ENCODE measurements at places on chromosomes 7 and 10.

DNA sequence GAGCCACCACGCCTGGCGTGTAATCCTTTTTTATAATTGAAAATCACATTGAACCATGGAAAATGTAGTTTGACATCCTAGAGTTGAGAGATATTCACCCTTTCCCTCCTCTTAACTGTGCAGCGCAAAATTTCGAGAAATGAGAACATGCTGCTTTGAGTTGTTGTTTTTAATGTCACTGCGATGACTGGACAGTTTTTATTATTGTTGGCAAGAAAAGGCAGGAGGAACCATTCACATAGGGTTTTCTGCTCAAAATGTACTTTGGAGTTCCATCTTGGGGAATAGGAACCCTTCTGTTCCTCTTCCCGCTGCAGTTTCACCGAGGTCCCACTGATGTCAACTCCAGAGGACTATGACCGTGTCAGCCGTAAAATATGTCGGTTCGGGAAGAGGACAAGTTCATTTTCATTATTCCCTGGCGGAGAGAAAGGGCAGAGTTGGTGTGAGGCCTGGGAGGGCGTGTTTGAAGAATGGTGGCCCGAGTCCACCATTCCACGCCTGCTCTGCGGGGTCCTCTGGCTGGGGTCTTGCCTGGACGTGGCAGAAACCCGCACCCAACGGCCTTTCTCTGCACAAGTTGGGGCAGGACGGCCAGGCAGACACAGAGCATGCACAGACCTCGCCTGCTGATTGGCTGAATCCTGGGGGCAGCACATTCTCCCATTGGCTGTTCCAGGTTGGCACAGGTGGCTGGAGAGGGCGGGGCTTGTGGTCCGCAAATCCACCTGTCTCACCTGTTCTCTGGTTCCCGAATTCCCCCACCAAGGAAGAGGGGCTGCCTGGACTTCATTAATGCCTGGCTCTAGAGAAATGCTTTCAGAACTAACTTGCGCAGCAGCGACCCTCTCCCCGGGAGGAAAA is 105.1 kb upstream of the TCF7L2 start:
- no peak for DNase-seq

GRCh38 chr7:37420946-37421695 is 27.5 kb downstream of the ELMO1 start:
- DNase-seq = no peak

DNA sequence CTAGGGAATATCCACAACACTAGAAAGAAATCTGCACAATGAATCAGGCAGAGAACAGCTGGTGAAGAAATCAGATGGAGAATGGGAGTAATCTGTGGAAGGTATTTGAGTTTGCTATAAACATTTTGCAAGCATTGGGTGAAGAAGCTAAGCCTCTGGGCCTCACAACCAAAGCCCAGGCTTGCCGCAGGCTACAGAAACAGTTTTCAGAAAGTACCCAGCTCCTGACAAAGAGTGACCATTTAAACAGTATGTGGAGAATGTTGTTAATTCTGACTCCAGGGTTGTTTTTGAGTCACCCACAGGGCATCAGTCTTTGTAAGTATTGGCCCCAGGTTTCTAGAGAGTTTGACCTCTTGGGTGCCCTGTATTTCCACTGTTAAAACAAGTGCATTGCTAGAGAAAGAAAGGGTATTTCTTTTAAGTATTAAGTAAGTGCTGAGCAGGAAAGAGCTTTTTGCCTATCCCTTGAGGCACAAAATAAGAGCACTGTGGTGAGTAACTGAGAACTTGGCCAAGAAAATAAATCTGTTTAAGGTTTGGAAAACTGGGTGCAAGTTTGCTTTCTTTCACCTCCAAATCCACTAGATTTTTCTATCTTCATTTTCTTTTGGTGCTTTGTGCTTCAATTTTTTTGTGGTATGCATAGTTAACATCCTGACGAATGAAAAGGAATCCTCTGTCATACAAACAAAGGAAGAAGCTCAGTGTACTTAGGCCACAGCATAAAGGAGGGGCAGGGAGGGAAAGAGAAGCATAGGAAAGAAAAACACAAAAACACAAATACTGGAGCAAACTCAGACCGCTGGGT is 691.8 kb downstream of the SUGCT start:
- DNase-seq = no peak

- no peak for DNase-seq
These were observed 135.3 kb upstream of the MEOX2 start for GRCh38 chr7:15821484-15822427.

- no peak for DNase-seq
These were observed 752 bp downstream of the LRMDA start for GRCh38 chr10:75432176-75432575.

- DNase-seq = no peak
These were observed 202.8 kb upstream of the MKLN1 start for GRCh38 chr7:131124867-131125266.

- no peak for DNase-seq
These were observed 4.3 kb downstream of the YWHAG start for GRCh38 chr7:76354516-76354915.

- DNase-seq = no peak
These were observed 23.7 kb downstream of the XPNPEP1 start for GRCh38 chr10:109899356-109900331.

GRCh38 chr10:117461766-117462423 is 80.7 kb upstream of the EMX2 start:
- no peak for DNase-seq

DNA sequence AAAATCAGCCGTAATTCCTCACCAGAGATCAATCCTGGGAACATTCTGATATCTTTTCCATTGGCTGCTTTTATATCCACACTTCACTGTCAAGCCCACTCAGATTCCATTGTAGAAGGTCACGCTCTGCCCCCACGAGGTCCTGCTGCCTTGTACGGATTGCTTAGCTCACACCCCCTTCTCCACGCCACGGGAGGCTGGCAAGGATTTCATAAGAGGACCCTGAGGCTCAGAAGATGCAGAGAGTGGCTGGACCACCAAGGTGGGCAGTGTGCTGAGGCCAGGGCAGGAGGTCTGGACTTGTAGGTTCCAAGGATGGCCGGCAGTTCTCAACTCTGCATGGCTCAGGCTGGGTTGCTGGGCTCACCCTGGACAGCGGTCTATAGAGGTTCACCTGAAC is 149.7 kb downstream of the RNF216 start:
- DNase-seq = no peak

DNA sequence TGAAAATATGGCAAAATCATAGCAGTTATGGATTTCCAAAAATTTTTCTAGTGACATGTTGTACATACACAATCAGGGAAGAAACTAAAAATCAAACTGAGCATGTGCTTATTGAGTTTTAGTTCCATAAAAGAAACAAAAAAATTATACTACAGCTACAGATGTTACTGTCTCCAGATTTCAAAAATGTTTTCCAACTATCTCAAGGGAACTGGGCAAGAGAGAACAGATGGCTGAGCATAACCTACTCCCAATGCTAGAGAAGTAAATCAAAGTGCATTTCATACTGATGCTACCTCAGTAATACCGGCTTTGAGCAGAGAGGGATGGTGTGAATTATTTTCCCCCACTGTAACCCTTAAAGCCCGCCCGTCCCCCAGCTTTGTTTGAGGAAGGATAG is 40.7 kb upstream of the KMT2C start:
- DNase-seq = no peak

GRCh38 chr7:32239764-32240163 is 169.6 kb upstream of the PDE1C start:
- no peak for DNase-seq

DNA sequence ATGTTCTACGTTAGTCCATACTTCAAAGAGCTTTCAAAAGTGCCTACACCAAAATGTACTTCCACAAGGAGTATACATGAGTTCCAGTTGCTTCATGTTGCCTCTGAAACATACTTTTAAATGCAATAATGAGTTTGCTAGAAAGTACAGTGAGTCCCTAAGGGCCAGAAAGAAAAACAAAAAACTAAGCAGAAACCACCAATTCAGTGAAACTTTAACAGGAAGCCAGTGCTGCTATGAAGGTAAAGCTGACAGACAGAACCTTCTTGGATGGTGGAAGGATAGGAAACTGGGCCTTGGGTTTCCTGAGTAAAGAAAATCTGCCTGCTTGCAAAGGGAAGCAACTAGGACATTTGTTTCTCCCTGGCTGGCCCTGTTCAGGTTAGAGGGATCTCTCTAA is 104.2 kb downstream of the CTTNBP2 start:
- DNase-seq = no peak

GRCh38 chr10:670990-671389 is 18.5 kb downstream of the DIP2C start:
- DNase-seq = no peak

DNA sequence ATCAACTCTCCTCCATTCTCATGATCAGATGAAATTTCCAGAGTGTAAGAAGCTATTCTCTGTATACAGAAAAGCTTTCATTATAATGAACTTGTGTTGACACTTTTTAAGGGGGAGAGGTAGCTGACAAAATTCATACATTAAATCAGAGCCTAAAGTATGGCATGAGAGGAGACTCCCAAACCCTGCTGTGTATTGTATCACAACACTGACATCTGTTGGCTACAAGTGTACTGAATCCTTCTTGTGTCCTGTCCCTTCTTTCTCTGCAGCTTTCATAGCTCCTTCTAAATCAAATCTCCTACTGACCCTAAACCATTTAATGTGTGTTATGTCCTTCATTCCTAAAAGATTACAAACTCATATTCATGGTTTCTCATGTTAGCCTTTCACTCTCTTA is 70.9 kb downstream of the GCC1 start:
- no peak for DNase-seq

- DNase-seq = no peak
These were observed 147.1 kb downstream of the TRIL start for GRCh38 chr7:28811008-28811407.

DNA sequence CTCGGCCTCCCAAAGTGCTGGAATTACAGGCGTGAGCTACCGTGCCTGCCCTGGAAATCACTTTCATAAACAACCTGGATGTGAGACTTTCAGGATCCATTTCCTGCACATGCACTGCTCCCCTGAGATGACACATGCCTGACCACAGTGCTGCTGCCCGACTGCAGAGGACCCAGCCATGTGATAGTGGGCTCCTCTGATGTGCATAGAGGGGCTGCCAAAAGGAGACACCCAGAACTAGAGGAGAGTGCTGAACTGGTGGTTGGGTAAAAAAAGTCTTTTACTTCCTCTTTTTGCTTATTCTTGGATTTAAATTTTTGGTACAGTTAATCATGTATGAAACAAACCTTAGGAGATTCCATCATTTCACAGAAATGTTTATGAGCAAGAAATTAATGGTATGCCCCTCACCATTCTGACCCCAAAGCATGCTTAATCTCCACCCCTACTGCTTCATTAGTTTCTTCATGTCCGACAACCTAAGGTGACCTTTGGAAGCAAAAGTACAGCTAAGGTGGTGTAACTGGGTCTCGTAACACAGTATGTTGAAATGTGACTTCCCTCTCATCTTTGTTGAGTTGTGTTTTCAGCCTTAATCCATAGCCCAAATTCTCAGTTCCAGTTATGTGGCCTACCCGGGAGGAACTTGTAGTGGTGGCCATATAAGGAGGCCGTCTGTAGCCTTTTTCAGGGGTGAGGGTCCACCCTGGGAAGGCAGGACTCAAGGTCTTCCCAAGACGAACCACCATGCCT is 111.1 kb downstream of the RNF216 start:
- DNase-seq = no peak

DNA sequence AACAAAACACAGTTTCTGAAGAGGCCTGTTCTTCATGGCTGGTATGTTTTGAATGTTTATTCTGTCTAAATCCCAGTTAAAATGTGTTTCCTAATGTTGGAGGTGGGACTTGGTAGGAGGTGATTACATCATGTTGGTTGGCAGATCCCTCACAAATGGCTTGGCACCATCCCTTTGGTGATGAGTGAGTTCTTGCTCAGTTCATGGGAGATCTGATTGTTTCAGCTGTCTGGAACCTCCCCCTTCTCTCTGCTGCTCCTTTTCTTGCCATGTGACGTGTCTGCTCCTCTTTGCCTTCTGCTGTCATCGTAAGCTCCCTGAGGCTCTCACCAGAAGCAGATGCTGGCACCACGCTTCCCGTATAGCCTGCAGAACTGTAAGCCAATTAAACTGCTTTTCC is 383.6 kb upstream of the TPK1 start:
- DNase-seq = no peak

GRCh38 chr7:117872561-117873309 is 506 bp downstream of the CTTNBP2 start:
- DNase-seq = no peak

DNA sequence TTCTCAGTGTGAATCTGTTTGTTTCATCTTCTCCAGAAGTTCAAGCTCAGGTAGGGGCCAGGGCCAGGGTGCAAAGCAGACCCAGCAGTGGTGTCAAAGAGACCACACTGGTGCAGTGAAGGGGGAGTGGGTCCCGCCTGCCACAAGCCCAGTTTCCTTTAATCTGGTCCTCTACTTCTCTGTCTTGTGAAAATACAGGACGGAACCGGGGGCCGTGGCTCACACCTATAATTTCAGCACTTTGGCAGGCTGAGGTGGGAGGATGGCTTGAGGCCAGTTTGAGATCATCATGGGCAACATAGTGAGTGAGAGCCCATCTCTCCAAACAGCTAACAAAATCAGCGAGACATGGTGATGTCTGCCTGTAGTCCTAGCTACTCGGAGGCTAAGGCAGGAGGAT is 109.0 kb downstream of the SLIT1 start:
- DNase-seq = no peak

- DNase-seq = peak; percentile 8
These were observed 734 bp downstream of the CHST3 start for GRCh38 chr10:71964743-71965515.

DNA sequence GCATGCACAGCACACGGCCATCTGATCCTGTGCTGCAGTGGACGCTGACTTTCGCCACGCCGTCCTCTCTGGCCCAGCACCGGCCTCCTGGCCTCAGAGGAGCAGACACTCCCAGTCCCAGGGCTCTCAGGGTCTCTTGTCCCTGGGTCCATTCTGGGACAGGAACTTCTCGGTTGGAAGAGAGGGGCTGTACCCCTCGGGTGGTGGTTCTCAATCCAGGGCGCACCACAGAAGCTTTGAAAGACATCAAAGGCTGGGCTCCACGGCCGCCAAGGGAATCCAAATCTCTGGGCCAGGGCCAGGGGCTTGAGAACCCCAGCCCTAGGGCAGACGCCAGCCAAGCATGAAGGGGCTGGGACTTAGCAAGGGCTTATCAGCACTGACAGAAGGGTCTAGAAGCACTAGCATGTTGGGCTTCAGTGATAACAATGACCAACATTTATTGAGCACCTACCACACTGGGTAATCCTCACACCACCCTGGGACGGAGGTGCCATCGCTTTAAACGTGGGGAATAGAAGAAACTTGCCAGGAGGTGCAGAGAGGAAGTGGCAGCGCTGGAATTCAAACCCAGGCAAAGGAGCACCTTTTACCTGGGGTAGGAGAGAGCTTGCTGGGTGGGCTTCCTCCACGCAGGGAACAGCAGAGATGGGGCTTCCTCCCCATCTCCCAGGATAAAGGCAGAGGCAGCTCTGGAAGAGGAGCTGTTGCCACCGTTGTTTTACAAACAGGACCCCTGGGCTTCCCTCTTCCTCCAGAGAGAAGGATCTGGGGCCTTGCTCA is 1.8 kb upstream of the PYROXD2 start:
- DNase-seq = no peak

DNA sequence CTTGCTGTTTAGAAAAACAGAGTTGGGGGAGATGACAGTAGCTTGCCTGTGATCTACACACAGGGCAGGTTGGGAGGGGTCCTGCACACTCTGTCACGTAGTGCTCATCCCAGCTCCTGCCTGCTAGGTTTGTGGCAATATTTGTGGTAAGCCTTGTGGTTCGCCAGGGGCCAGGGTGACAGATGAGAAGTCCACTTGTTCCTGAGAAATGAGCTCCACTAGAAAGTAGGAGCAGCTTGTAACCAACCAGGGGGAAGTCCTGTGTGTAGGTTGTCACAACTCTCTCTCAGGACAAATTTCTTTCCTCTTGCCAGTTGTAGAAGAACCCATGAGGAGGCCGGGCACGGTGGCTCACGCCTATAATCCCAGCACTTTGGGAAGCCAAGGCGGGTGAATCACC is 147.0 kb downstream of the TCF7L2 start:
- no peak for DNase-seq

All from bone marrow (tissue), 2 donors.